ENCODE measurements at places on chromosomes 6 and 20.

- no peak for DNase-seq
These were observed 248.3 kb downstream of the DOK5 start for GRCh38 chr20:54723723-54724122.

GRCh38 chr6:87154641-87154992, 748 bp upstream of the ZNF292 start:
- DNase-seq, result no peak

GRCh38 chr20:19077370-19078220, 134.8 kb upstream of the SLC24A3 start:
- no peak for DNase-seq

GRCh38 chr6:145600299-145600698, 135.0 kb downstream of the EPM2A start:
- DNase-seq, result no peak

- no peak for DNase-seq
These were observed 43.5 kb downstream of the PERP start for GRCh38 chr6:138063726-138064125.

DNA sequence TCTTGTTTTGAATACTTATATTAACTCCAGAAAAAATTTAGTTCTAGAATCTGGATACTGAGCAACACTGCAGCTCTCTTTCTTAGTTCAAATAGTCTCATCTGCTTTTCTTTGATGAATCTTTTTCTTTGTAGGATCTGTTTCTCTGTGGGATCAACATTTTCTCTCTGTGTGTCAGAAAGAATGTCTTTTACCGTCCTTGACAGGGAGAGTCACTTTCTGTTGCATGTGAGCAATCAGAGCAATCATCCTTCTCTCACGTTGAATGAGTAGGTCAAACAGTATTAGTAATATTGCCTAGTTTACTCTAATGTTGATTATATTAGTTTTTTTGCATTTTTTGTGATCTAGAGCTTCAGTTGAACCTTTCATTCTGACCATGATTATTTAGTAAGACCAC, 130.9 kb downstream of the TRMT11 start:
- DNase-seq, result no peak

DNA sequence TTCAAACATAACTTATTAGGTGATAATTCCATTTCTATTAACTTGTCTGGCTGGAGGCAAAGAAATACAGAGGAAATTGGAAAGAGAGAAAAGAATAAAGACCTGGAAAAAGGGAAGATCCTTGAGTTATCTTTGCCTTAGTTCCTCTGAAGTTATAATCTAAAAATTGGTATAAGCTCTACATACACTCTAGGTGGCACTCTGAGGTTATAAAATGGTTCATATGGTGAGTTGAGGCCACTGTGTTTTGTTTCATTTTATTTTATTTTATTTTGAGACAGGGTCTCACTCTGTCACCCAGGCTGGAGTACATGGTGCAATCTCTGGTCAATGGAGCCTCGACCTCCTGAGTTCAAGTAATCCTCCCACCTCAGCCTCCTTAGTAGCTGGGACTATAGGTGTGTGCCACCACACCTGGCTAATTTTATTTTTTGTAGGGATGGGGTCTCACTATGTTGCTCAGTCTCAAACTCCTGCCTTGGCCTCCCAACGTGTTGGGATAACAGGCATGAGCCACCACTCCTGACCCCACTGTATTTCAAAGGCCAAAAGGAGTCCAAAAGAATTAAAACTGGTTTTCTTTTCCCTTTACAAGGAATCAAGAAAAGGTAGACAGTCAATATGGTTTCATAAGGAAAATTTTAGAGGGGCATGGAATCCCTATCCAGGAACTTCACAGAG, 19.4 kb downstream of the GPX6 start:
- no peak for DNase-seq

DNA sequence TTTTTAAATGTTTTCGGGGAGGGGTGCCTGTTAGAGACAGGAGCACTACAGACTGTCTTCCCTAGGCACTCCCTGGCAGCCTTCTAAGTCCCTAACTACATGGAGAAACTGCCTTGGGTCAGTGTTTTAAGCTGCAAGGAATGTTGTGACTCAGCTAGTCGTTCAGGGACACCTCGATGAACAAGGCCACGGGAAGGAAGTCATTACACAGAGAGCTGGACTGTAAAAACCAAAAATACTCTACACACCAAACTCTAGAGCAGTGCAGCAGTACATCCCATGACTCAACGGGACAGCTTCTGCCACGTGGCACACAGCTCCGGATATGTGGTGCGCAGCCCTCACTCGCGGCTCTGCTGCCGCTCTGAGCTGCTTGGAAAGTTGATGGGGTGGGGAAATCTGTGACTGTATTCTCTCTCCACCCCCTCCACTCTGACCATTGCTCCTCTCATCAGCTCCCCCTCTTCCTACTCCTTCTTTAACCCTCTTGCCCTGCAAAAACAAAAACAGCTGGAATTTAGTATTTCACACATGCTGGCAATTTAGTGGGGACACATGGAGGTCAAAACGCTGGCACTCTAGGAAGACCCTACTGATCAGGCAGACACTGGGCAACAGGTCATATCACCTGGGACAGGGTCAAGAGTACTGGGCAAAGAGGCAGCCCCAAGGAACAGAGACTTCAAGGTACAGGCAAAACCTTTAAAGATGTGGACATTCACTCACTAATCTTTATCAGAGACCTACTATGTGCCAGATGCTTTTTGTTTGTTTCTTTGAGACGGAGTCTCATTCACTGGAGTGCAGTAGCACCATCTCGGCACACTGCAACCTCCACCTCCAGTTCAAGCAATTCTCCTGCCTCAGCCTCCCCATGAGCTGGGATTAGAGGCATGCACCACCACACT, 10.9 kb upstream of the LPIN3 start:
- DNase-seq, result no peak

GRCh38 chr20:19695081-19695480, 63.0 kb upstream of the RIN2 start:
- DNase-seq, result no peak

DNA sequence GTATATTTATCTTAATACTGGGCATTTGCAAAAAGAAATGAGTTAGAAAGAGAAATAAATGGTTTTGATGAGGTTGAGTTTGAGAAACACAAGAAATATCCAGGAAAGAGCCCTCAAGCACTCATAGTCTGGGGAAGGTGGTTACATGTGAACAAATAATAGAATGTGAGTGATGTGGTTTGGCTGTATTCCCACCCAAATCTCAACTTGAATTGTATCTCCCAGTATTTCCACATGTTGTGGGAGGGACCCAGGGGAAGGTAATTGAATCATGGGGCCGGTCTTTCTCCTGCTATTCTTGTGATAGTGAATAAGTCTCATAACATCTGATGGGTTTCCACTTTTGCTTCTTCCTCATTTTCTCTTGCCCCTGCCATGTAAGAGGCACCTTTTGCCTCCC, 334.1 kb downstream of the COL12A1 start:
- no peak for DNase-seq

Measured in NCI-H774 (cell line).